CD4-positive, alpha-beta T cell treated with Interleukin-15 for 4 hours (primary cell): ENCODE measurements at places on chromosomes 1 and 21.

- DNase-seq = no peak
Observed at GRCh38 chr1:160300173-160300572, 15.2 kb upstream of the PEX19 start.

DNA sequence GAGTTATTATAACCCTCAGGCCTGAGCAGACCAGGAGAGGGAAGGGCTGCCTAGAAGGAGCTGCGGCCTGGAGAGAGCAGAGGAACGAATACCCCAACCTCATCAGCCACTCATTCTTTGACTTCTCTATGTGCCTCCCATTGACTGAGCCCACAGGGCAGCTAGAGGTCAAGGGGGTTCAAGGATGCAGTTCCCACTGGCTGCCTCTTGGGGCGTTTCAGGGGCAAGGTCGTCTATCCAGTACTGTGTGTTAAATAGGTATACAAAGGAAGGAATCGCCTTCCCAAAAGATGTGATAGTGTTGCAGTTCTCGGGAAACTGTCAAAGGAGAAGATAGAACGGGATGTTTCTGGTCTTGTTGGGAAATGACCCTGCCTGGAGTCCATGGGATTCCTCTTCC is 250.6 kb downstream of the PRDM2 start:
- no peak for DNase-seq

DNA sequence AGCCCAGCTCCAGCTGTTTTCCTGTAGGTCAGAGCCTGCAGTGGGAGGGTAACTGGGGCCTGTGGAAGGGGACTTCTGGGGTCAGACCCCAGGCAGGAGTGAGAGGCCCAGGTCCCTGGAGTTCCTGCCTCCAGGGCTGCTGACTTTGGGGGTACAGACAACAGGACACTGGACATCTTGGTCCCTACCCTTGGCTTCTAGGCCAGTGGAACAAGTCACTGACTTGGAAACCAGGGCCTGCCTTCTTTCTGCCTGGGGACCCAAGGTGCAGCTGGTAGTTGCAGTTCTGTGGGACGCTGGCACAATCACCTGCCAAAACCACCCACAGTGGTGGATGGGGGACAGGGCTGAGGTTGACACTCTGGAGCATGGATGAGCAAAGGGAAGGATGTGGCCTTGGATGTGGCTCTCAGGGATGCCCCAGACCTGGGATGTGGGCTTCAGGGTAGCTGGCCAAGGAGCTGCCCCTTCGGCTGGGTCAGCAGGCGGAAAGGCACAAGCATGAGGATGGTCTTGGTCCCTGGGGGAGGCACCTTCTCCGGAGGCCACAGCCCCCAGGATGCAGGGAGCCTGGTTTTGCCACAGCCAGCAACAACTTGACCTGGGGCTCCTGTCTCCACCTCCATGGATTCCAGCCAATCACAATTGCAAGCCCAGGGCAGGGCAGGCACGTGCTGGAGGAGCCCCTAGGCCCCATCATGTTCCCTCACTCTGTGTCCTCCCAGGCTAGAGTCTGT is 5.8 kb downstream of the JMJD4 start:
- DNase-seq = no peak

GRCh38 chr1:228098323-228098931 is 4.7 kb downstream of the C1orf35 start:
- no peak for DNase-seq

DNA sequence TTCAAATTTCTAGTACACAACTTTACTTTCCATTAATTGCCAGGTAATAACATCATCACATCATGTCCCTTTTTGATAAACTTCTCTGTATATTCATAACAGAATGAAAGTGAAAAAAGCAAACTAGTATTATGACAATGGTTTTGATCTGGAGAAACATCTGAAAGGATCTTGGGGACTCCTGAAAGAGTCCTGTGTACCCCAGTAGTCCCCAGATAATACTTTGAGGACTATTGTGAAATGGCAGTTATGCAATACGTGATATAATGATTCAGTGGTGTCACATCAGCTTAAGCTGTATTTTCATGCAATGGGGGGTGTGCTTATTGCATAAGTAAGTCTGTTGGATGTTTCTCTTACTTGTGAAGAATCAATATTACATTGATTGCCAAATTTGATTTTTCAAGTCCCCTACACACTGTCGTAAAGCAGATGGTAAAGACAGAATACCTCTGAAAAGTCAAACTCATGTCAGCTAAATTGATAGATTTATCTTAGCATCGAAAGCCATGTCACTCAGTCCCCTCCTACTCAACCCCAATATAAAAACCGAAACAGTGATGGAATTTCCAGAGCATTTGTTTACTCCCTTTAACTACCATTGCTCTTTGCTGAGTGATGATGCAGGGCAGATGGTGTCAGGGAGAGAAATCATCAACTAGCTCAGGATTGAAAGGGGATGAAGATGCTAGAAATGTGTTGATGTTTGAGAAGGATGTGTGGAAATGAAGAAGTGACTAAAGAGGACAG is 146.7 kb upstream of the C1orf105 start:
- no peak for DNase-seq

DNA sequence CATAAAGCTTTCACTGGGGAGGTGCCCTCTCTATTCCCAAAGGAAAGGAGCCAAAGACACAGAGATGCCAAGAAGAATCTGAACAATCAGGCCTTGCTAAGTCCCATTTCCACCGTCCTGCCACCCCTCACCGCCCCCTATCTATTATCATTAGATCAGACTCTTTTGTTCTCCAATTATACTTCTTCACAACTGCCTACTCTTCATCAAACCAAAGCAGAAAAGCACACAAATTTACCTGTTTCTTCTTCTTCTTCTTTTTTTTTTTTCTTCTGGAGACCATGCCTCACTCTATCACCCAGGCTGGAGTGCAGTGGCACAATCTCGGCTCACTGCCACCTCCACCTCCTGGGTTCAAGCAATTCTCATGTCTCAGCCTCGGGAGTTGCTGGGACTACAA is 43.1 kb upstream of the ARHGEF10L start:
- no peak for DNase-seq
